AG09319 (cell line): ENCODE measurements at places on chromosomes 16 and 17.

GRCh38 chr16:66814734-66815133 is 13.3 kb upstream of the TERB1 start:
- no peak for DNase-seq

DNA sequence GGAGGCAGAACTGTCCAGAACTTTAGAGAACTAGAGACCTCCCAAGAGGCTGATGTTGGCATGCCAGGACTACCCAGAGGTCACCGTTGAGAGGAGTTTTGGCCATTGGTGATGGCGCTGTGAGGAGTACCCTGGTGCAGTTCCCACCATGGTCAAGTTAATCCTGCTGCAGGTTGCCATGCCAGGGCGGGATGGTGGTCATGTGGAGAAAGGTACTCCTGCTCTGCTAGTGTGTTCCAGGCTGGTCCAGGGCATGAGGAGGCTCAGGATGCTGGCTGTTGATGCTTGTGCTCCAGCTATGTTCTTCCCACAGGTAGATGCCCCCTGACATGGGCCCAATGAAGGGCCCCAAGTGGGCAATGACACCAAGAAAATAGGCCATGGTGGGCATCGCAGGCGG is 4.1 kb upstream of the PHF12 start:
- DNase-seq, result no peak

DNA sequence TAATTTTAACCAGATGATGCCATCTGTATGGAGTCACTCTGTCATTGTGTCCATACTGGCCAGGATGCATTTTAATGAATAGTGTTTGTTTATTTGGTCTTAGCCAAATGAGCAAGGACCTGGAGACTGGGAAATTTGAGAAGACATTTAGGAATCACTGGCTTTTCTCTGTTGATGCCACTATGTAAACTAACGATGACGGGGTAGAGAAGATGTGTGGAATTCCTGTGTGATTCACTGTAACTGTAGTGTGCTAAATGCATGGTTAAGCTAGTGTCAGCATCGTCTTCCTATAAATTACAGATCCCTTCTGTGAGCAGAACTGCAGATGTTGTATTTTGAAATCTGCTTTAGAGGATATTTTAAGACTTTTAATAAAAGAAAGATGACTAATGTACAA is 66.6 kb downstream of the NOS2 start:
- no peak for DNase-seq

DNA sequence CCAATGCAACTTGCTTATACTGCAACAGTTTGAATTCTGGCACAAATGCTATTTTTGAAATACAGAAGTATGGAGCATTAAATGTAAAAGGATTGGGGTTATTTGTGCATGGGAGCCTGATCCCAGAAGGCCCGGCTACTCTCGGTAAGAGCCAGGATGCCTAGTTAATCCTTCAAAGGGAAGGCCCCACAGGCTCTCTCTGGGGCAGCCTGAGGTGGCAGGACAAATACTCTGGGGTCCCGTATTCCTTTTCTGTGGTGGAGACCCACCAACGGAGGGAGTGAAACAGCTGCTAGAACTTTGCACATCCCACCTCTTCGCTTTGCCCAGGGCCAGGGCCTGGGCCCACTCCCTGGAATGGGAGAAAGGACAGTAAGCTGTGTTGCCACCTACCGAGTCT is 30.4 kb downstream of the ERN1 start:
- DNase-seq, result no peak

DNA sequence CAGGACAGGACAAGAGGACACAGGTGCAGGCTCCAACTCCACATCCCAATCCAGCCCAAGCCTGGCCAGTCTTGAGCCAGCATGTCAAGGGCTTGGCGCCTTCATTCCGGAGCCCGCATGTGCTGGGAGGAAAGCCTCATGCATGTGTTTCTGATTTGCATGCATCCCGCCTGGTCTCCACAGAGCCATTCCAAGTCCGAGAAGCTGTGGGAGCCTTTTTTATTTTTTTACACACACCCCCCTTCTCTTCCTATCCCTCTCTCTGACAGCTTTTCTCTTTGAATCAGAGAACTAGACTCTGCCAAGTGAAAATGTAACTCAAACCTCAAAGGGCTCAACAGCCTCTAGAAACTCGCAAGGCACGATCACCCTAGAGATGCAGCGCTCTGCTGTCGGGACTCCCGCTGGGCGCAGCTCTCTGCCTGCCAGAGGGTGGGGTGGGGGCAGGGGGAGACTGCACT is 45.1 kb downstream of the NOG start:
- DNase-seq, result no peak

GRCh38 chr17:73929860-73930430 is 273.5 kb upstream of the RPL38 start:
- DNase-seq, result no peak

- no peak for DNase-seq
Observed at GRCh38 chr17:1762233-1762900, 507 bp downstream of the SERPINF1 start.

GRCh38 chr16:7470344-7470743 is 137.7 kb downstream of the RBFOX1 start:
- DNase-seq, result no peak

DNA sequence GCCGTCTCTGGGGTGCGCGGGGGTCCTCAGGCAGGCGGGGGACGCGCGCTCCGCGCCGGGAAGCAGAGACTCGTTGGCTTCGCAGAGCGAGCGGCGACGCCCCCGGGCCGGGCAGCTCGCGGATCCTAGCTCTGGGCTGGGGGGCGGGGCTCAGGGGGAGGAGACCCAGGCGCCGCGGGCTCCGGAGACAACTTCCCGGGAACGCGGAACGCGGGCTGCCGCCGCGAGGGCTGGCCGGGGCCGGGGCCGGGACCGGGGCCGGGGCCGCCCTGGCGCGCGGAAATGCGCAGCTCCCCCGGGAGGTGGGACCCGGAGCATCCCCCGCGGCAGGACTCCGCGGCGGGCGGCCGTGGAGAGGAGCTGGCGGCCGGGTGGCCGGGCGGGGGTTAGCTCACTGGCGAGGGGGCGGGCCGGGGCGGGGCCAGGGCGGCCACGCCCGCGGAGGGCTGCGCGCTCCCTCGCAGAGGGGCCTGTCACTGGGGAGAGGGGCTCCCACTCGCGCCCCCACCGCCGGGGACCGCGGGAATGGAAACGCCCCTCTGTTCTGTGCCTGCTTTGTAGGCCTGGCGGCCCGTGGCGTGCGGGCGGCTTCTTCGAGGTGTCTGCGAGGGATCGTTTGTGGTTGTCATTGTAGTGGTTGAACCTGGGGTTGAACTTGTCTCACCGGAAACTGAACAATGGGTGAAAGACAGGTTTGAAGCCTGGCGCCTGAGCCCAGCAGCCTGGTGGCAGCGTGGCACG is at the start of gene GAS7:
Gene GAS7 (minus strand): TSS at position 98 of the 741 bp plus-strand sequence.
- DNase-seq, result no peak

- DNase-seq, result no peak
Observed at GRCh38 chr16:58176608-58177352, 21.1 kb downstream of the CSNK2A2 start.

DNA sequence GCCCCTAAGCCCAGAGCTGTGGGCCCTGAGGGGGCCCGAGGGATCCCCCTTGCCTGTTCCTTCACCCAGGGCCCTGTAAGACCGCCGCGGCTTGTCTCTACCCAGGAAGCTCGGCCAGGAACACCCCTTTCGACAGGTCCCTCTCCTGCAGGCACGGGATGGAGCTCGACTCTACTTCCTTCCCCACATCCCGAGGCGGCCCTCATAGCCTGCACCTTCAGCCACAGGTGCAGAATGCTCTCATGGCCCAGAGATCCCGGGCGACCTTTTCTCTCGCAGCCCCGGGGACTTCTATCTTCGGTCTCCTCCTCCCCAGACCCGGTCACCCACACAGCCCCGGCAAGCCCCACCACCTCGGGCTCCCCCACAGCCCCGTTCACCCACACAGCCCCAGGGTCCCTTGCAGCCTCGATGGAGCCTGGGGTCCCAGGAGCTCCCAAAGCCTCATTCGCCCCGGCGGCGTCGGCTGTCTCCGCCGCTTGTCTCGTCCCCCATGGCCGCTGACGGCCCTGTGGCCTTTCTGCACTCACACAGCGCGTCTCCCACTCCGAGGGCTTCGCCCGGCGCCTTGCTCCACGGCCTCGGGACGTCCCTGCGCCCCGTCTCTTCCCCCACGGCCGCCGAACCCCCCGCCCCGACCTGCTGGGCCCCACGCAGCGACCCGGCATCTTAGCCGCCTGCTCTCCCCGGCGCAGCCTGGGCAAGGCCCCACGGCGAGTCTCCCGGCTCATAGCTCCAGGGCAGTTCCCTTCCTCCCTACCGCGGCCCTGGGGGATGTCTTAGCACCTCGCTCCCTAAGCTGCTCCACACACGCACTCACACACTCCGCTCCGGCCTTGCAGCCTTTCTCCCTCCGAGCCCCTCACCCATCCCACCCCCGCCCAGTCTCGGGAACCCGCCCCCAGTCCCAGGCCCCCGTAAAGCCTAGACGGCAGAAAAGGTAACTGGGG is 650 bp downstream of the KIAA0753 start:
- DNase-seq, result peak; percentile 3

DNA sequence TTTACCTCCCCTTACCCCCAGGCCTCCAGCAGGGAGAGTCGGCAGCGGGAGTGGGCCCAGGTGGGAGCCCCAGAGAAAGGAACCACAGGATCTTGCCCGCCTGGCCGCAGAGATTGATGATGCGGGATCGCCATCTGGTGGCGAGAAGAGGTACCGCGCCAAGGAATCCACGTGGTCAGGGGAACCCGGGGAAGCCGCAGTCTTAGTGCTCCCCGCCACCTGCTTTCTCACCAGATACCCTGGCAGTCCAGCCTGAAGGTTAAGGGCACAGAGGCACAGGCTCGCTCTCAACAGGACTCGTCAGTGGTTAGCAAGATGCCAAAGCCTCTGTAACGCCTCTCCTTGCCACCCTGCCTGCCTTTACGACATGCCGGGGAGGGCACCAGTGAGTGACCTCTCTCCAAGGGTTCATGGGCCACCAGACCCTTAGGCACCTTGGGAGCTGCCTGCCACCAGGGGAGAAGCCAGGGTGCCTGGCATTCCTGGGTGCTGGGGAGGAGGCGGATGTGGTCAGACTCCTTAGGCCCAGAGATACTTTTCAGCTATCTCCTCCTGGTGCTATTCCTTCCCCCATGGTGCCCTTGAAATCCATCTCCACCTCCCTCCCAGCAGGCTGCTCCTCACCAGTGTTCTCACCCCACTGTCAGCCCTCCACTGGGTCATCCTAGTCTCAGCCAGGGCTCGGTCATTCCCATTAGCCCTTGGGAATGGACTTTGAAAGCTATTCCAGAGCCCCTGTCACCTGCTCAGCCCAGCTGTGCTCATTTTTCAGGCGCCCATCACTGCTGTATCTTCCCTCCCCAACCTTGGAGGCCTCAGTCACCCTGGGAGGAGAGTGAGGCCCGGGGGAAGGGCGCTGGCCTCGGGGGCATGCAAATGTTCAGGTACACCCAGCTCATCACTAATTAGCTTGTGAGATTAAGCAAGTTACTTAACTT is 5.5 kb upstream of the RHBDF2 start:
- DNase-seq, result no peak

DNA sequence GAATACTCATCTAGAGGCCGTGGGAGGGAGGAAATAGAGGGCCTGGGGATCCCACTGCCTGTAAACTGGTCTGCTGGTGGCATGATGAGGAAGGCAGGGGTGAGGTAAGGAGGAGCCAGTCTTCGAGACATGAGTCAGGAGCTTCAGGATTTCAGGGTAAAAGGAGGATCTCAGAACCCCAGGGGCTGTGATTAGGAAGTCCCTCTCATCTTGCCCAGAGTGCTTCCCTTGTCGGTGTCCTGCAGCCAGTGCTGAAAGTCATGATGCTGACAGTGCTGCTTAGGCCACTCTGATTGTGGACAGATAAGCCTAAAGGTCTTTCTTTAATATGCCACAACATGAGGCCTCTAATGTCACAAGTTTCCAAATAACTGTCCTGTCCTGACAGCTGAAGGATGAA is 29.6 kb downstream of the COG4 start:
- DNase-seq, result no peak

GRCh38 chr17:66727634-66728570 is 107.0 kb upstream of the CACNG5 start:
- no peak for DNase-seq

DNA sequence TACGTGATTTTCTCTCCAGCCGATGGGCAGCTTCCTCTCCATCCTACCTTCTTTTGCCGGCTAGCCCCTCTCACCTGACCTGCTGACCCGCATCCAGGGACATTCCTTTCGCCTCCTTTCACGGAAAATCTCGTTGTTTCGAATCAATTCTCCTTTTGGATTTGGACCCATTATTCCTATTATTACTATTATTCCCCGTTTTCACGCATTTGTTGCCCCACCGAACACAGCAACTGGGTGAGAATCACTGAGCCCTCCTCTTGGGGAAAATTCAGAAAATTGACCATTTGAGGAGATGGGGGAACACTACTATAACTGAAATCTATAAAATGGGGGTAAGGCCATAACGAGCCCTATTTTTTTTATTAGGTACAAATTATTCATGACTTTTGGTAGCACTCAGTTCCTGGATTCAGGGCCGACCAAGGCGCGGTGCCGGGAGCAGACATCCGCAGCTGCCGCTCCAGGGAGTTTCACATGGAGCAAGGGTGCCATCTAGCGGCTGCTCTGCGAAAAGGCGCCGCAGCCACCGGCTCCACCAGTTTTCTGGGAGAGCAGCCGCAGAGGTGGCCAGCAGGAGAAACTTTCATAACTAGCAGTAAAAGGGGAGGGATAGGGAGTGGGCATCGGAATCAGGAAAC is 3.3 kb upstream of the HOXB8 start:
- DNase-seq, result peak; percentile 22

DNA sequence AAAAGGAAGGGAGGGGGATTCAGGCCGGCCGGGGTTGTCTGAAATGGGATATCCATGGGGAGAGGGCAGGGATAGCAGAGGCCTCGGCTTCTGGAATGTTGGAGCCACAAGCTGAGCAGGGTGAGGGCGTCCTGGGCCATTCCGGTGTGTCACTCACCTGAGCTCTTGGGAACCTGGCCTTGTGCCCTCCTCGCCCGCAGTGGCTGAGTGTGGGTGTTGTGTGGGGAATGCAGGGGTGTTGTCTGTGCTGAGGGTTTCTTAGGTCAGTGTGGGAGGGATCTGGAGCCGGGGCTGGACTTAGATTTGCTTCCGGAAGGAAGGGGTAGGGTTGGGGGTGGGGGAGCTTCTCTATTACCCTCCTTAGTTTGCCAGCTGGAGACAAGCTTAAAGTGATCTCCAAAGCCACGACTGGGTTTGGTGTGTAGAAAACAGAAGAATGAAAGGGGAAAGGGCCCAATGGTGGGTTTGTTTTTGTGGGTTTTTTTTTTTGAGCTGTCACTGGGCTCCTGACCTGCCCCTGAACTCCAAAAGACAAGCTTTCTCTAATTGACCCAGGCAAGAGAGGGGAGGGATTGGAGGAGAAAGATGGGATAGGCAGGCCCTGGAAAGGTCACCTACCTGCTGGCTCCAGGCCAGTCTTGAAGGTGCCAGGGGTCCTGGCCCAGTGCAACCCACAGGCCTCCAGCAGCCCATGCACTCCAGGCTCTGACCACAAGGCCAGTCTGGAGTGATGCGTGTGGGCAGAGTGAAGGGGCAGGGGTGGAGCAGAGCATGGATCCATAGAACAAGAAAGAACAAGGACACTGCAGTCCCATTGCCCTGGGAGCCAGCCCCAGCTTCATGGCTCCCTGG is at the start of gene SULT1A2:
Gene SULT1A2 (minus strand): TSS at position 211 of the 852 bp plus-strand sequence. CDS start 1,120 bp downstream, outside the sequence.
- no peak for DNase-seq
